ENCODE measurements at places on chromosomes 2 and 18.

DNA sequence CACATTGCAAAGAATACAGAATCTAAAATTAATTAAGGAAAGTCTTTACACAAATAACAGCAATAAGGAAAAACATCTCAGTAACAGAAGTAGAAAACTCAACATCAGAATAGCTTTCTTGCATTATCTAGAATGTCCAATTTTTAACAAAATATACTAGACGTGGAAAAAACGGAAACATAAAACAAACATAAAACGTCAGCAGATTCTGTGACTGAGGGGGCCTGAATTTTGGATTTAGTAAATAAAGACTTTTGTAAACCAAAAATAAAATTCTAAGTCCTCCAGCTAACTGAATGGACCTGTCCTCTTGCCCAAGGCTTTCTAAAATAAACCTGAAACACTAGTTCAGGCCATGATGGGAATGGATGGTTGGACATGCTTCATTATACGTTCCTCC, 773.5 kb upstream of the LRRTM1 start:
- no peaks in the 10 kb centered on the region for H3K36me3 ChIP-seq
- H3K27me3 ChIP-seq: no peaks in the 10 kb centered on the region
- H3K4me1 ChIP-seq: no peaks in the 10 kb centered on the region
- no peak overlapping the region for H3K4me3 ChIP-seq
- no peak for DNase-seq
- H3K27ac ChIP-seq: no peak overlapping the region

GRCh38 chr2:139469985-139470384, 689.8 kb upstream of the NXPH2 start:
- no peaks in the 10 kb centered on the region for H3K27me3 ChIP-seq
- DNase-seq: no peak
- H3K27ac ChIP-seq: no peak overlapping the region
- H3K4me1 ChIP-seq: no peaks in the 10 kb centered on the region
- H3K36me3 ChIP-seq: no peaks in the 10 kb centered on the region

DNA sequence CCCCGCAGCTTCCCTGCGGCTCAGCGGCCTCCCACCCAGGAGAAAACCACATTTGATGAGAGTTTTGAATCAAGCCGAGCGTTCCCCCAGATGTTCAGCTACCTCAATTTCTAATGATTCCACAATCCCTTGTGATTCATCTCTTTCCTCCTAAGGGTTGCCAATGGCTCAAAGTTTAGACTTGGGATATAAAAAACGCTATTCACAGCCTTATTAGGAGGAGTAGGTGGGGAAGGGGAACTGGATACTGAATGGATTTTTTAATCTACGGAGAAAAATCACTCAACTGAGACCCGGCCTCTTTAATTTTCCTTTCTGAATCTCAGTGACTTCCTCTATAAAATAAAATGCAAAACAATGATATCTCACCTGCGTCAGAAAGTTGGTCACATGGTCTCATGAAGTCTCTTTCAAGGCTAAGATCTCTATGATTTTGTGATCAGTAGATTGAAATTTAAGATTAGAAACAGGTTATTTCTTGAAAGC, 192.6 kb upstream of the TCF4 start:
- H3K27ac ChIP-seq: no peak overlapping the region
- peaks cover 5% of the 10 kb centered on the region for H3K27me3 ChIP-seq
- no peak for DNase-seq

- H3K4me1 ChIP-seq: peaks cover 7% of the 10 kb centered on the region
- H3K4me3 ChIP-seq: no peak overlapping the region
- no peak for DNase-seq
- no peaks in the 10 kb centered on the region for H3K27me3 ChIP-seq
- no peak overlapping the region for H3K27ac ChIP-seq
- no peaks in the 10 kb centered on the region for H3K36me3 ChIP-seq
Measured at GRCh38 chr2:37674946-37675345, 3.5 kb upstream of the CDC42EP3 start.

GRCh38 chr2:191048073-191048472, 34.1 kb upstream of the STAT1 start:
- H3K36me3 ChIP-seq: peaks cover 4% of the 10 kb centered on the region
- peaks cover 6% of the 10 kb centered on the region for H3K4me1 ChIP-seq
- DNase-seq: no peak
- no peaks in the 10 kb centered on the region for H3K27me3 ChIP-seq
- H3K27ac ChIP-seq: no peak overlapping the region

GRCh38 chr2:67950018-67950417, 112.8 kb downstream of the C1D start:
- H3K4me3 ChIP-seq: no peak overlapping the region
- H3K27ac ChIP-seq: no peak overlapping the region
- no peaks in the 10 kb centered on the region for H3K36me3 ChIP-seq
- H3K4me1 ChIP-seq: no peaks in the 10 kb centered on the region

Data from CD8-positive, alpha-beta memory T cell (primary cell).